NCI-H524 treated with DMSO at 0.1 percent for 48 hours (cell line): ENCODE measurements at places on chromosomes 16 and 17.

DNA sequence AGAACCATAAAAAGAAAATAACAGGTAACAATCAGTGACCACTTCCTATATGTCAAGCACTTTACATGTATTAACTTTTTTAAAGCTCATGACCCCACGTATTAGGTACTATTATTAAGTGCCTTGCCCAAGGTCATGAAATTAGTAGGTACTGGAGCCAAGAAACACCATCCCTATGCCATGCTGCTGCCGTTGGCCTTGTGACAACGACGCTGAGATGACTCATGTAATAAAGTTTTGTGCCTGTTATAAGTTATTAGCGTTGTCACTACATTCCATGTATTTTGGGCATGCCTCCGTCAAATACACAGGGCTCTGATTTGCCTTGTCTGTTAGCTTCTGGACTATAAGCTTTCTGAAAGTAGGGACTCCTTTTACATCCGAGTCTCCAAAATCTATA is 1.4 kb downstream of the BBS2 start:
- no peak for DNase-seq

DNA sequence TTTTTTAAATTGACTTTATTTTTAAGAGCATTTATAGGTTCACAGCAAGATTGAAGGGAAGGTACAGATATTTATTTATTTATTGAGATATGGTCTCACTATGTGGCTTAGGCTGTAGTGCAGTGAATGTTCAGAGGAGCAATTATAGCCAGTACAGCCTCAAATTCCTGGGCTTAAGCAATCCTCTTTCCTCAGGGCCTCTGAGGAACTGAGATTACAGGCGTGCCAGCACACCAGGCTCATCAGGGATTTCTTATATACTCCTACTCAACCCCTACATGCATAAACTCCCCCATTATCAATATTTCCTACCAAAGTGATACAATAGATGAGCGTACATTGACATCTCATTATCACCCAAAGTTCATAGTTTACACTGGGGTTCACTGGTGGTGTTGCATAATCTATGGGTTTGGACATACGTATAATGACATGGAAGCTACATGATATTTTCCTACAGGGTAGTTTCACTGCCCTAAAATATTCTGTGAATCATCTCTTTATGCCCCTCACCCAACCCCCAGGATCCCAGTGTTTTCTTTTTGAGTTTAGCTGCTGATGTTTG is 33.5 kb downstream of the HS3ST3B1 start:
- no peak for DNase-seq

DNA sequence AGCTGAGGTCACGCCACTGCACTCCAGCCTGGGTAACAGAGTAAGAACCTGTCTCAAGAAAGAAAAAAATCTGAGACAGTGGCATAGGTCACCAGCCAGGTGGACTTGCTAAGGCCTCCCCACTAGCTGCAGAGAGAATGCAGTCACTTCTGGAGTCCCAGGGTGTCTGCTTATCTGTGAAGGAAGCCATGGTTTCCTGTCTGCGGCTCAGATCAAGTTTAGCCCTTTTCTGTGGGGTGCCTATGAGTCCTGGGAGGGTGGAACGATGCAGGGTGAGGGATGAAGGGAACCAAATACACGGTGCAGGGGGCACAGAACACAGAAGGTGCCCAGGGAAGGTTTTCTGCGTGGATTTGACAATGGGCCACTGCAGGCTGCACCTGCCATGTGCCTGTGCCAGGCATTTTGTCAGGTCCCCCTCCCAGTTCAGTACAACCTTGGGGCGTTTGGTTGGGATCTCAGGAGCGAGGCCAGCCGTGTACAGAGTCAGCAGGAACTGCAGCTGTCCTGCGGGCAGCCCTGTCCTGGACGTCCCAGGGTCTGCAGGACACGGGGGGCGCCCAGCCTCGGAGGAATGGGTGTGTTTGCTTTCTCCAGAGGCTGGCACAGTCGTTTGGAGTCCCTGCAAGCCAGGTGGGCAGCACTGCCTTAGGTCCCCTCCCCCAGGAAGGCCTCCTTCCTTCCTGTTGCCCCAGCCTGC is 41.8 kb downstream of the RAB11FIP4 start:
- DNase-seq = no peak

GRCh38 chr17:63598281-63598680 is 2.4 kb upstream of the TACO1 start:
- no peak for DNase-seq

- no peak for DNase-seq
These were observed 8.1 kb downstream of the AMZ2 start for GRCh38 chr17:68255731-68256538.

GRCh38 chr16:31519759-31520431 is 7.8 kb upstream of the AHSP start:
- DNase-seq = no peak

- no peak for DNase-seq
These were observed 38.1 kb downstream of the CMC2 start for GRCh38 chr16:80968386-80969113.

DNA sequence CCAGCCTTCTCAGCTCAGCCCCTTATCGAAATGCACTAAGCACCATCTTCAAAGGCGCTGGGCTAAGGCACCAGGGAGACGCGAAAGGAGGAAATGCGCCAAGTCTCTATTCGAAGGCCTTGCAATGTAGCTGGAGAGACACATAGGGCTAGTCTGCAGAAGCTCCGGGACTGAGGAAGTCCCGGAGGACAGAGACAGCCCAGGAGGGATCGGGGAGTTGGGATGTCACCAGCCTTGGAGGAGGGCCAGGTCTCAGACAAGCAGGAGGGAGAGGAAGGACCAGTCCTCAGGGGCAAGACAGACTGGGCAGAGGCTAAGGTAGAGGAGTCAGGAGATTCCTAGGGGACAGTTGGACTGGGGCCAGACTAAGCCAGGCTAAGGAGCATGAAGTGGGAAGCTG is 8.5 kb downstream of the C17orf100 start:
- no peak for DNase-seq

GRCh38 chr16:58119509-58119845 is 9.7 kb downstream of the CFAP20 start:
- DNase-seq = no peak

DNA sequence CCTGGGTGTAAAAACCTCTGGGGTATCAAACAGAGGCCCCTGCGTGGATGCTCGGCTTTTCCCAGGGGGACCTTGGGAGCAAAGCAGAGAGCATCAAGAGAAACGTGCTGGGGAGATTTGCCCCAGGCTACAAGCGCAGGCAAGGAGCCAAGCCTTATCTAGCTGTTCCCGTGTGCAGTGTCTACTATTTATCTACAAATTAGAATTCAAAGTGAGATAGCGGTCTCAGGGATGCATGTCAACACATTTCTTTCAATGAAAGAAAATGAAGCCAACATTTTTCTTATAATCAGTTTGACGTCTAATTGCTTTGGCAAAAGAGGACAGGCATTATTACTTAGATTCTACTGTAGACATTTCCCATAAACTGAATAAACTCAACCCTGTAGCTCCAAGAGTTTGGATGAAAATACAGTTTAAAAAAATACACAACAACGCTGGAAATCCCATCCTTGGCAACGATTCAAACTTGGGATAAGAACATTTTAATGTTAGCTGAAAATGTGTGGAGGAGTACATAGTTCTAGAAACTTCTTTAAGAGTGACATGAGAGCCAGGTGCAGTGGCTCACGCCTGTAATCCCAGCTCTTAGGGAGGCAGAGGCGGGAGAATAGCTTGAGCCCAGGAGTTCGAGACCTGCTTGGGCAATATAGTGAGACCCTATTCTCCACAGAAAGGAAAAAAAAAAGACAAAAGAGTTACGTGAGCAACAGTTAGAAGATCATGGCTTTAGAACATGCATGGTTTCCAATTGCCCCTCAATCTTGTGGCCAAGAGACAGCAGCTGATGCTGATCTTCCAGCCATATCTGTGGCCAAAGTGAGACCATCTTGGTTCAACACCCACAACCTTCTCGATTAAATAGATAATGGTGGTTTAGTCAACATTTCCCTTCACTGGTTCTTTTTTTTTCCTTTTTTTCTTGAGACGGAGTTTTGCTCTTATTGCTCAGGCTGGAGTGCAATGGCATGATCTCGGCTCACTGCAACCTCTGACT is 7.2 kb downstream of the SPNS3 start:
- no peak for DNase-seq

DNA sequence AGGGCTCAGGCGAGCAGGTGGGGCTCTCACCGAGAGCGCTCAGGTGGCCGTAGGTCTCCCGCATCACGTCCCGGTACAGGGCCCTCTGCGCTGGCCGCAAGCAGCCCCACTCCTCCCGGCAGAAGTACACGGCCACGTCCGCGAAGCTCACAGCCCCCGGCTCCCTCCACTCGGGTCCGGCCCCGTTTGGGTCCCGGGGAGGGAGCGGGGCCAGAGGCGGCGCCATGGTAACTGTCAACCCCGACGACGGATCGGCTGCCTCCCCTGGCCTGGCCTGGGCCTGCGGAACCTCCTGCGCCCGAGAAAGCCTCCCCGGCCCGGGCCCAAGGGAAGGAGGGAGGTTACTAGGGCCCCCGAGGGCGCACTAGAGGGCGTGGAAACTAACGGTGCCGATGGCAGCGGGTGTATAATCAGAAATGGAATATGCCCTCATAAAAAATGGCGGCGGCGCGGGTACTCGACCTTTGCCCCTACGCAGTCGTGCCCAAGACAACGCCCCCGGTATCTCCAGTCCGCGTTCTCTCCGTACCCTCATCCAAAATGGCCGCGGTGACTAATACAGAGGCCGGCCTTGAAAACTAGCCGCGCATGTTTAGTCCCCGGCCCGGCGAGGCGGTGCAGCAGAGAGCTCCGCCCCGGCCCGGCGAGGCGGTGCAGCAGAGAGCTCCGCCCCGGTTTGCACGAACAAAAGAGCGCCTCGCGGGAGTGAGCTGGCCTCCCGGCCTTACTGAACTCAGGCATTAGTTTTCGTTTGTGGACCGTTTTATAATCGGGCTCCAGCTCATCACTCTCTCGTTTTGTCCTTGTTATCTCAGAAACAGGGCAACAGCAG is at the start of gene ZNF764:
ZNF764 (minus strand) TSS at position 418 of the 832 bp plus-strand sequence; CDS start at position 226, 192 bp downstream.
- DNase-seq = peak; percentile 89

DNA sequence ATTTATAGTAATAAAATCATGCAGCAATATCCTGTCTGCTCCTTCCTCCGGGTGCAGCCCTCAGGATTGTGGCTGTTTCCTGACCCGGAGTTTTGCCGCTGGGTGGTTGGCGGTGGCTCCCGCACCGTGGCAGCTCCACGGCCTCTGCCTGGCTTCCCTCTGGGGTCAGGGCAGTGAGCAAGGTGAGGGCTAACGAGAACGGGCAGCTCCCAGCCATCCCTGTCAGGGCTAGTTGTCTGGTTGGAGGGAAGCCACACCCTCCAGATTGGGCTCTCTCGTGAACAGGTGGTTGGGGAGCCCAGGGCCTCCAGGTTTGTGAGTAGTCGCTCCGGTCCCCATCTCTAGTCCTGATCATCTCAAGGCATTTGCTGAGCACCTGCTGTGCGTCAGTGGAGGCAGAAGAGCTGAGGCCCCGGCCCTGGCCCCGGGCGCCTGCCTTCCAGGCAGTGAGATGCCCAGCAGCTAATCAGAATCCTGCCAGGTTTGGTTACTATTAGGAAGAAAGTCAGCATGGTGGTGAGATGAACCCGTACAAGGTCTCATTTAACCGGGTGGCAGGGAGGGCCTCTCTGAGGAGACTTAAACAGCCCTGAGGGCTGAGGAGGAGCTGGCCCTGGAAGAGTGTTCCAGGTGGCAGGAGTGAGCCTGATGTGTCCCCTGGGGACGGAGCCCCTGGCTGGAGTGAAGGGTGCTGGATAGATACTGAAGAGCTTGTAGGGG is 2.3 kb upstream of the NUDT16L1 start:
- DNase-seq = no peak

- DNase-seq = no peak
These were observed 662.5 kb downstream of the CDH11 start for GRCh38 chr16:64459402-64459801.

DNA sequence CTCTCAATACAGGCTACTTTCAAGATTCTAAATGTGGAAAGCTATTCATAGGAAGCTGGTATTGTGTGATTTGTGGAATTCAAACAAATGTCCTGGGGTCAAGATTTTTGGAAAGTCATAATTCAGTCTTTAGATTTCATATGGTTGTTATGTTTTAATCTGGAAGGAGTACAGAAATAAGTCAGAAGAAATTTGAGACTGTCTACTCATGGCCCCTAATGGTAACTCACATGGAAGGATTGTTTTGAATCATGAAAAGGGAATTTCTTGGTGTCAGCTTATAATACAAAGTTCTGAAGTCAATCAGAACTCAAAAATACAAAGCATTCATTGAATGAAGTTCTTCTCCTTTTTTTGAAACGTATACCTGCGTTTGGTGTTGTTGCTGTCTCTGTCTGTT is 3.1 kb downstream of the KCNJ2 start:
- DNase-seq = no peak

DNA sequence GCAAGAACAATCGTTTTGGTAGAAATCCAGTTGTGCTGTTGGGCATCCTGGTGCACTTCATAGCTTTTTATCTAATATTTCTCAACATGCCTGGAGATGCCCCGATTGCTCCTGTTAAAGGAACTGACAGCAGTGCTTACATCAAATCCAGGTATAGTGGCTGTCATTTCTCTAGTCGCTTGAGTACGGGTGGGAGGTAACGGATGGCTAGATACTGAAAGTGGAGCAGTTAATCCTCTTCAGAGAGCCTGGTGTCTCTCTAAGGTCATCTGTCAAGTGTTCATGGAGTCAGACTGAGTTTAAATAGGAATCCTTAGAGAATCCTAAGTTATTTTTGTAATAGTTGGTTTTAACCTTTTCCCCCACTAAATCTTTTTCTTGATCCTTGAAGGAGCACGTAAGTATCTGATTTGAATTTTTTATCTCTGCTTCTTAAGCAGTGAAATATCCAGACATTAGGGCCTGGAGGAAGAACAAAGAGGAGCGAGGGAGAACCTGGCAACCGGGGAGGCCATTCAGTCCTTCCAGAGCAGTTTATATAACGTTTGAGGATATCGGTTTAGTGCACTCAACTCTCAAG is 37.2 kb downstream of the MFSD11 start:
- no peak for DNase-seq

DNA sequence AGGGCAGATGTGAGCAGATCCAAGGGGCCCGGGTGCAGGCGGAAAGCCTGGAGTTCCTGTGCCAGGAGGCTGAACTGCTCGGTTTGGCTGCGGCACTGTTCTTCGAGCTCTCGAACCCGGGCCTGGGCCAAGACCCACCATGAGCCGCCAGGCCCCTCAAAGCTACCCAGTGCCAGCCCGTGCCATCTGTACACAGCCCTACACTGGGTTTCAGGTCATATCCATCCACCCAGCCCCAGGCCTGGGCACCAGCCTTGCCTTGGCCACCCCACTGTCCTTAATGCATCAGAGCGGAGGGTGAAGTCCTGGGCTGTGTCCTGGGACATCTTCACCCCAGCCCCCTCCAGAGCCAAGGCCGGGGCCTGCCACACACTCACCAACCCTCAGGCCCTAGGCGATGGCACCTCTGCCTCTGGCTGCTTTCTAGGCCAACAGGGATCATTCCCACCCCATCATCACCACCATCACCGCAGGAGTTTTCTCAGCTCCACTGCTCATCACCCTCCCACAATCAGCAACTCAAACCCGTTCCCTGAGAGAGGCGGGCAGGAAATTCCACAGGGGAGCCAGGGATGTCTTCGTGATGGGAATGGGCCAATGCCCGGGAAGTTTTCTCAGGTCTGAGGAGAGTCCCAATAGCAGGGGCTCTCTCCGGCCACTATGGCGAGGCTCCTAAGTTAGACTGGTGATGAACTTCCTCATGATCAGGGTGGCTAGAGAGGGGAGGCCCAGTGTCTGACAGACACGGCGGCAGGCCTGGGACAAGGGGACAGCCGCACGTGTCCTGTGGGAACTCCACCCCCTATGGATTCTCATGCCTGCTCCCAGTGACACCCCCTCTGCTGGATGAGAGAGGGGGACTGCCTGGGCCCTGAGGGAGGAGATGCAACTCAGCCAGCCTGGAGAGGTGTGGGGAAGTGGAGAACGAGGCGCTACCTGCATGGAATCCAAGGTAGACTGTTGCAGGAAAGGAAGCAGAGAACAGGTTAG is 9.1 kb downstream of the TSPOAP1 start:
- DNase-seq = no peak
